ENCODE measurements at places on chromosomes 2 and 18.

- DNase-seq: no peak
Measured at GRCh38 chr18:49904871-49905555, 91.7 kb upstream of the ACAA2 start.

DNA sequence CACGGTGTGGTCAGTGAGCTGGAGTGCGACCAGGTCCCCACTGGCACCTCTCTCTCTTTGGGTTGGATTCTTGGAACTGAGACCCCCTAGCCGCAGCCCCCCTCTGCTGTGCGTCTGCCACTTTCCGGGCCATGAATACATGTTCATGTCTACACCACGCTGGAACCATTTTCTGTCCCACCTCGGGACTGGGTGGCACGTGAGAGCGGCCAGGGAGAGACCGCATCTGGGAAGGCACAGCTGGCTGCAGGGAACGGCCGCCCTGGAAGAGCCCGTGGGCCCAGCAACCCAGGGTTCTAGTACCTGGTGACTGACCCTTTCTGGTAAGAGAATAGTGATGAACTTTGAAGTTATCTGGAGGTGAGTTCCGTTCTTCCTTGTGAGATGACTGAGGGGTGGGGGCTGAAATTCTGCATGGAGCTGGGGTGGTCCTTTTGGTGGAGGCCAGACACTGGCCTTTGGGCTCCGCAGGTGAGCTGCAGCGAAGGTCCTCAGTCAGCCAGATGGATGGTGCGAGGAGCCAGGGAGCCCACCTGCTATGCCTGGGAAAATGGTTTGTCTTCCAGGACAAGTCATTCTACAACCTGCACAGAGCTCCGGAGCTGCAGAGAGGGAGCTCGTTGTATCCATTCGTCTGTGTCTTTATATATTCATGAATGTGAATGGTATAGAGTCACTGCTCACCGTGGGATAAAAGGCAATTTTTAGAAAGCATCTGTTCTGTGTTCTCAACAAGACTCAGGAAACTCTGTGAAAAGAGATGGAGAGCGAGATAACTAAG, 223.5 kb downstream of the NDUFA10 start:
- DNase-seq: no peak

DNA sequence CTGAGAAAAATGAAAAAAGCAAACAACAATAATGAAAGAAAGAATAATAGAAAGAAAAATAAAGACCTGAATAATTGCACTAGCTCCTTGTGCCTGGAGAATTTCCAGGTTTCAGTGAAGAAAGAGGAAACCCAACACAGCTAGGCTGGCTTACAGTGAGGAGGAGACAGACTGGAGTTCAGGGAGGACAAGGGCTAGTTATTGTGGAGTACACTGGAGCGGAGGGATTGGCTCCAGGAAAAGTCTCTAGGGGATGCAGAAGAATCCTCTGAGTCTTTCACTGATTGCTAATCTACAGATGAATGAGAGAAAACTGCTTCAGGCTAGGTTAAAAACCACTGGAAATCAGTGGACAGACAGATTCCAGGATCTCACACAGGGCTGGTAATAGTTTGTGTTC, 163.6 kb upstream of the RBMS1 start:
- DNase-seq: no peak

DNA sequence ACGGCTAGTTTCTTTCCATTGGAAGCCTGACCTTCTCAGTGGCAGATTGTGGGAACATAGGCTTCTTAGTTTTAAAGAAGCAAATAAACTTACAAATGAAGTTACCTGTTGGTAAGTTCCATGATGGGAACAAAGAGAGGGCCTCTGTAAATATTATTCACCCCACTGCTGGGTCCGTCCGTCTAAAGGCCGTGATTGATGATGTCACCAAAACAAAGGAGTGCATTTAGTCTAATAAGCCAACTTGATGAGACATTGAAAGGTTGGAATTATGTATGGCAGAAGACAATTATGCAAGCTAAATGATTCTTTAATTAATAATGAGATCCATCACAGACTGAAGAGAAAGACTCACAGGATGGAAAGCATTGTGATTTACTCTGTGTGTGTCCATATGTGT, 1091.9 kb upstream of the FANCL start:
- DNase-seq: no peak

DNA sequence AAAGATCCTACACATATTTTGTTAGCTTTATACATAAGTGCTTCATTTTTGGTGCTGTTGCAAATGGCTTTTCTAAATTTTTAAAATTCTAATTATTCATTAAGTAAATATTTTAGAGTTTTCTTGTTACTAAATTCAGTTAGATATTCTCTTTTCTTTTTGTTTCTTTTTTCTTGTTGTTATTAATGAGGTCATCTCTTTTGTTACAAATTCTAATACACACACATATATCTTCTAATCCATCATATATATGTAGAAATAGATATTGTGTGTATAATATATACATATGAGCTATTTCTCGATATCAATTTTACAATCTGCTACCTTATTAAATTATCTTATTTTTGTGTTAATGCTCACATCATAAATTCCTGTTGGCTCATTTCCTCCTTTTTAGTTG, 255.9 kb downstream of the GALR1 start:
- DNase-seq: no peak

DNA sequence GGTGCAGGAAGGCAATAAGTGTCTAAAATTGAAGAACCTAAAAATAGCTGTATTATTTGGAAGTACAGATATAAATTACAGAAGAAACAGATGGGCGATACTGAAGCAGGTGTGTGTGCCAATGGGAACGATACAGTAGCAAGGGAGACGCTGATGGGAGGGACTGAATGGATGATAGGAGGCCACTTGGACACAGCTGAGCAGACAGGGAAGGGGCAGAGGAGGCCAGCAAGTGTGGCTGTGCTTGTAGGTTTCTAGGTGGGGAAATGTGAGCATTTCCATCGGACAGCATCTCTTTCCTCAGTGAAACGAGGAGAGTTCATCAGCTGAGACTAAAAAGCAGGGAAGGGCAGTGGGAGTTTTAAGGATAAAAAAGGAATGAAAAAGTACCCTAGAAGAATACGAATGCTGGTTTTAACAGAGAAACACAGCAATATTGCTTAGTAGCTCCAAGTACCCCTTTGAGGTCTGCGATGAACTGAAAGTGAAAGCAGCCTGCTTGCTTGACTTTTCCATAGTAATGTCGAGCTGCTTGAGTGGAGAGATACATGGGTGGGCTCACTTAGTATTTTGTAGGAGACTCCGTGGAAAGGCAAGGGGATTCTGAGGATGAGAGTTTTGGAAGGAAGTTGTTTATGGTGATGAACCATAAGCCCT, 91.7 kb upstream of the EPC2 start:
- no peak for DNase-seq

GRCh38 chr2:66682476-66682875, 247.6 kb downstream of the MEIS1 start:
- no peak for DNase-seq

- DNase-seq: peak; percentile 18
Measured at GRCh38 chr2:118738524-118739308, 108.7 kb downstream of the EN1 start.

- DNase-seq: no peak
Measured at GRCh38 chr2:5474716-5475115, 217.5 kb upstream of the SOX11 start.

- DNase-seq: no peak
Measured at GRCh38 chr18:6521803-6522418, 107.2 kb upstream of the L3MBTL4 start.
